Thyroid gland (tissue), 4 donors: ENCODE measurements at places on chromosomes 3 and 15. TPM values are rescaled to one million over a fixed set of nuclear protein-coding genes. Genes with fewer than 3 reads are reported as not detected.
A peak's percentile ranks its signal among the peaks of the same experiment; 100 is the strongest.

- H3K4me1 ChIP-seq = no peaks in the 10 kb centered on the region
- no peaks in the 10 kb centered on the region for H3K36me3 ChIP-seq
- H3K4me3 ChIP-seq = no peak overlapping the region
- DNase-seq = no peak
- no peaks in the 10 kb centered on the region for H3K27me3 ChIP-seq
- no peak overlapping the region for H3K27ac ChIP-seq
Observed at GRCh38 chr3:156107504-156107903, 12.9 kb upstream of the KCNAB1 start.

DNA sequence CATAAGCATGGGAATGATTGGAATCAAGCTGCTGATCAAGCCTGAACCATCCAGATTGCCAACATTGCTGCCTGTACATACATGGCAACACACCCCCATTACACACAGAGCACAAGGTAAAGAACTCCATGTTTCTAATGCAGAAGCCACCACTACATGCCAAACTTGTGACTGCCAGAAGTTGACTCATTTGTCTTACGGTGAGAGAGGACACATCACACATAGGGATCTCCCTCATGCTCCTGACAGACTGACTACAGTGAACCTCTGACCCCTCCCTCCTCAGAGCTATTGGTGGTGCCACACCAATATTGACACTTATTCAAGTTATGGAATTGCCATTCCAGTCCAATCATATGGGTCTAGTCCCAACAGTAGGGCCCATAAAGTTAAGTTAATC, 42.3 kb downstream of the EFHB start:
- DNase-seq = no peak
- H3K4me1 ChIP-seq = peaks cover 16% of the 10 kb centered on the region
- H3K36me3 ChIP-seq = no peaks in the 10 kb centered on the region
- H3K27me3 ChIP-seq = no peaks in the 10 kb centered on the region
- no peak overlapping the region for H3K4me3 ChIP-seq

GRCh38 chr3:178306432-178307115, 229.7 kb upstream of the KCNMB2 start:
- H3K4me3 ChIP-seq = no peak overlapping the region
- DNase-seq = no peak
- H3K27ac ChIP-seq = no peak overlapping the region
- no peaks in the 10 kb centered on the region for H3K27me3 ChIP-seq

- no peaks in the 10 kb centered on the region for H3K36me3 ChIP-seq
- no peak overlapping the region for H3K27ac ChIP-seq
- H3K4me1 ChIP-seq = peaks cover 19% of the 10 kb centered on the region
- H3K27me3 ChIP-seq = no peaks in the 10 kb centered on the region
Observed at GRCh38 chr3:13121553-13122001, 48.3 kb upstream of the IQSEC1 start.

GRCh38 chr3:32106929-32107362, 526 bp downstream of the GPD1L start:
- peak; percentile 67 for DNase-seq
- no peaks in the 10 kb centered on the region for H3K36me3 ChIP-seq
- H3K4me3 ChIP-seq = peak overlapping the region; percentile 53
- peaks cover 51% of the 10 kb centered on the region for H3K4me1 ChIP-seq
- H3K27me3 ChIP-seq = no peaks in the 10 kb centered on the region
- peak overlapping the region; percentile 89 for H3K27ac ChIP-seq

- no peaks in the 10 kb centered on the region for H3K27me3 ChIP-seq
- no peak overlapping the region for H3K27ac ChIP-seq
- H3K4me1 ChIP-seq = peaks cover 15% of the 10 kb centered on the region
- H3K36me3 ChIP-seq = no peaks in the 10 kb centered on the region
- H3K4me3 ChIP-seq = no peak overlapping the region
Observed at GRCh38 chr3:134608023-134608770, 42.6 kb downstream of the KY start.

GRCh38 chr15:71191296-71191695, 76.0 kb downstream of the THSD4 start:
- no peaks in the 10 kb centered on the region for H3K36me3 ChIP-seq
- no peak for DNase-seq
- H3K27ac ChIP-seq = no peak overlapping the region
- H3K4me1 ChIP-seq = peaks cover 34% of the 10 kb centered on the region
- H3K4me3 ChIP-seq = no peak overlapping the region
- H3K27me3 ChIP-seq = no peaks in the 10 kb centered on the region

The C2CD4A gene
- not detected for total RNA-seq

The TGM5 gene
- not detected for total RNA-seq

The RBP2 gene
- not detected for total RNA-seq

The TMEM45A gene
- total RNA-seq = 11.7 TPM

The SH2D7 gene
- total RNA-seq = not detected
